NCI-H2081 (cell line): ENCODE measurements at places on chromosomes 1 and 21.

- no peak for DNase-seq
Measured at GRCh38 chr1:161834967-161835550, 68.9 kb downstream of the ATF6 start.

- peak; percentile 9 for DNase-seq
Measured at GRCh38 chr1:117512728-117513321, 93.0 kb upstream of the TENT5C start.

GRCh38 chr1:62391369-62391971 is 45.4 kb upstream of the USP1 start:
- DNase-seq: peak; percentile 9

DNA sequence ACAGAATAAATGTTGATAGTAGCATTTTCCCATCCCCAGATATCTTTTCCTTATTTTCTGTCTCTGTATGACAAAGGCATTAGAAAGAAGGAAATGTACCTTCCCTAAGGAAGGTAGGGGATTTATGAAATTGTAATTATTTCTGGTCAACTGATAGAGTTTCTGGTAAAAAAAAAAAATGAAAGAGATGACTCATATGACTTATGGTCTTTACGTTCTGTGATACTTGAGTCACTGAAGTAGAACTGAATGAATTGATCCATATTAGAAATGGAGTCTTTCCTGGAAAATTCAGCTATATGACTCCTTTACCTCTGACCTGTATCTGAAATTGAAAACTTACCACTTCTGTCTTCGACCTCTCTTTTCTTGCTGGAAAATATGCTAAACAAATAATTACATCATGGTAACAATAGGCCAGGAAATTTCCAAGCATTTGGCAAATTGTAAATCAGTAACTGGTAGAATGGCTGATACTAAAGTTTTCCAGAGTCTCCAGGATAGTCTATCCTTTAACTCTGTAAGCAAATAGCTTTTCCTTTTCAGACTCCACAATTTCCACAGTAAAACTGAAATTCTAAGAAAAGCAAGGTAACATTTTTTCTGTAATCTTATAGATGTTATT is 364.3 kb upstream of the PTBP2 start:
- DNase-seq: no peak
